ENCODE measurements at places on chromosomes 13 and 19.

GRCh38 chr13:30376426-30377311, 45.6 kb upstream of the UBE2L5 start:
- peak; percentile 47 for DNase-seq

GRCh38 chr13:57353831-57354230, 186.8 kb downstream of the PRR20E start:
- DNase-seq, result no peak

DNA sequence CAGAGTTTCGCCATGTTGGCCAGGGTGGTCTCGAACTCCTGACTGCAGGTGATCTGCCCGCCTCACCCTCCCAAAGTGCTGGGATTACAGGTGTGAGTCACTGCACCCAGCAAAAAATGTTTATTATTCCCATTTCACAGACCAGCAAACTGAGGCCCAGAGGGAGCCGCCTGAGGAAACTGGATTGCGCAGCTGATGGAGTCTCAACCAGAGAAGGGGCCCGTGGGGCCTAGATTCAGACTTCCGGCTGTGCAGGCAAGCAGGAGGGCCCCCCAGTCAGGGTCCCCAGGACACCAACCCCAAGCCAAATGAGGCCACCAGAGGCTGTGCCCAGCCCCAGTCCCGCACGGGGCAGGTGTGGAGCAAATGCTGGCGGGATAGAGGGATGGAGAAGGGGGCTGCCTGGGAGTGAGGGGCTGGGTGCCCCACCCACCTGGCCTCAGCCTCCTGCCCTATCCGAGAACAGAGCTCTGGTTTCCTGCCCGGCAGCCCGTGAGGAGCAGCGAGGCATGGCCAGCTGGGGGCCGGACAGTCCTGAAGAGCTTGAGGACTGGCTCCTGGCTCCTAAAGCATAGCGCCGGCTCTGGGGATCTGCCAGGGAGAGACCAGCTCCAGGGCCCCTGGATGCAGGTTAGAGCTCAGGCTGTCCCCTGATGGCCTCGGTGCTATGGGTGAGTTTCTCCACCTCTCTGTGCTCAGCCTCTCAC, 22.0 kb downstream of the MISP start:
- DNase-seq, result no peak

DNA sequence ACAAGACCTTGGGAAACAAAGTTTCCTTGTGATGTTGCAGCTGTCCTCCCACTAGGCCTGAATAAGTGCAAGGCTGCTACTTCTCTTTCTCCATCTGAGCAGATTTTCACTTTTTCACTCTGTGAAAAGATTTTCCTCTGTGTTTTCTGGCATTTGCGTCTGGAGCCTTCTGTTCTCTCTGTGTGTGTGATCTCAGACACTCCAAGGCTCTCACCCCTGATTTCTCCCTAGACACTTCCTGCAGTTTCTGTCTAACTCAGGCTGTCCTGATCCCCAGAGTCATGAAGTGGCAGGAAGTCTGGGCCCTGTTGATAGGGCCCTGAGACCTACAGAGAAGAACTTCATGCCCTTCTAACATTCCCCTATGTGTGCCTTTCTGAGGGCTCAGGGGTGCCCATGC, 37.2 kb downstream of the SIGLEC7 start:
- DNase-seq, result no peak

GRCh38 chr13:51832471-51833152, 12.4 kb downstream of the TMEM272 start:
- DNase-seq, result no peak
